ENCODE measurements at places on chromosomes 12 and 14.
A peak's percentile ranks its signal among the peaks of the same experiment; 100 is the strongest.

DNA sequence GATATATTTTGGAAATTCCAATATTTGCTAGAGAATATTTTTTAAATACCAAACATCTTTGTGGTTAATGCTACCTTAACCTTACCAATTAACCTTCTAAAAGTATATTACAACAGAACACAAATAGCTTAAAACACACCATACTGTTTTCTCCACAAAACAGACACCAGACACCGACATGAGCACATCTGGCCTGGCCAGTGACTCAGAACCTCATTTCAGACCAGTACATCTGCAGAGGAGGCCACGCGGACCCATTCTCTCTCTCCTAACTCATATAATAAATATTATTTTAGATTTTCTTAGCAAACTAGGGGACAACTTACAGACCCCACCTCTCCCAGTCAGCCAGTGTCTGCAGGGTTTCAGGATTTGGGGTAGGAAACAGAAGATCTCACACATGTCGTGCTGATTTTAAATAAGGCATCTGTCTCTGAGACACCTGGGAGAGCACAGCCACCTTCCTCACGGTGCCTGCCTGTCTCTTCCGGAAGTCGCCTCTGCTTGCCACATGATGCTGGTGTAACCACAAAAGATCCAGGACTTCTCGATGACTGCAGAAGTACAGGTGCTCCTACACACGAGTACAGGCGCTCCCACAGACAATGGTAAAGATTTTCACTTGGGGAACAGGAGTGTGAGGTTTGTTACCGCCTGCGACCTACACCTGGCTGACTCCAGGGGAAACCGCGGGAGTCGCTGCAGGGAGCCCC, 9.7 kb upstream of the ANKLE2 start:
- DNase-seq = no peak

- DNase-seq = no peak
These were observed 3.0 kb downstream of the GPN3 start for GRCh38 chr12:110465024-110465423.

DNA sequence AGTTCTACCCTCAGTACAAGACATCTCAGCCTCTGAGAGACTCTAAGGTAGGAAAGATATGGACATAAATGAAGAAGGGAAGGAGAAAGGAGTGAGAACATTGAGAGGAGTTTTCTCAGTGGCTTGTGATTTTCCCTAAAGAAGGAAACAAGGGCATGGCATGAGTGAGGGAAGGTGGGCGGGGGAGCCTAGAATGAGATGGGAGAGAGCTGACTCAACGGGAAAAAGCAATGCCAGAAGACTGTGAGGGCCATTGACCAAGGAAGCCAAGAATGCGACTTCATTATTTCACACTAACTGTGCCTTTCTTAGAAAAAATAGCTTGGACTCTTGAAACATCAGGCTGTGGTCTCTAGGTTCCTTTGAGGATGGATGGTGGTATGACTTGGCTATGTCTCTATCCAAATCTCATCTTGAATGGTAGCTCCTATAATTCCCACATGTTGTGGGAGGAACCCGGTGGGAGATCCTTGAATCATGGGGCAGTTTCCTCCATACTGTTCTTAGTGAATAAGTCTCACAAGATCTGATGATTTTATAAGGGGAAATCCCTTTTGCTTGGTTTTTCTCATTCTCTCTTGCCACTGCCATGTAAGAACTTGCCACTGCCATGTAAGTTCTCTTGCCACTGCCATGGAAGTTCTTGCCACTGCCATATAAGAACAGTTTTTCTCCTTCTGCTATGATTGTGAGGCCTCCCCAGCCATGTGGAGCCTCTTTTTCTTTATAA, 279.6 kb downstream of the NUAK1 start:
- DNase-seq = no peak

DNA sequence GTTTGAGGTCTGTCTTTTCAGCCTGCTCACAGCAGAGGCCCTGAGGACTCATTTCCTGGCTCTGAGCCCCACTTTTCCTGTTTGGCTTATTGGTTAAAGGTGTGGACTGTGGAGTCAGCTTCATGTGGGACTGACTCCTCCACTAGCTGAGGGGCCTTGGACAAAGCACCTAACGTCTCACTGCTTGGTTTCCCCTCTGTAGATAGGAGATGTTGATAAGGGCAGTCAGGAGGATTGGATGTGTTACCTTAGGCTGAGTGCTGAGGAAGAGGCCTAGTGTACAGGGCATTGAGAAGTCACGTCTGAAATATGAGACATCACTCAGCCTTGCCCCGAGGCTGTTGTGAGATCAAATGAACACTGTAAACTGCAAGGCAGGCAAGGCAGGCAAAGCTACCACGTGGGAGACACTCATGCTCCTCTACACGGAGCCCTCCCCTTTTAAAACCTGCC, 27.1 kb upstream of the TCL1A start:
- peak; percentile 66 for DNase-seq

DNA sequence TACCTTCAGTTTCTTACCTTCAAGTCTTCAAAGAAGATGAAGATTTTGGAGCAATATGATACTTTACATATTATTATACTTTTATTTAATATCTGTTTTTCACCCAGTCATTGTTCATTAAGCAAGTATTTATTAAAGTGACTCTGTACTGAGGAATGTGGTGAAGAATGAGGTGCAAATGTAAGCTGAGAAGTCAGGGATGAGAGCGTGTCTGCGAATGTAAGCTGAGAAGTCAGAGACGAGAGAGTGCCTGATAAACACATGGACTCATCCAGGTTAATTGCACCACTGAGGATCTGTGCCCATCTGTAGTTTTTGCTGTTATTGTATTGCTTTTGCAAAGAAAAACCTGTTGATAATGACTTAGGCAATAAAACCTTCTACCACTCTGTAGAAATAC, 211.9 kb upstream of the FAR2 start:
- no peak for DNase-seq

DNA sequence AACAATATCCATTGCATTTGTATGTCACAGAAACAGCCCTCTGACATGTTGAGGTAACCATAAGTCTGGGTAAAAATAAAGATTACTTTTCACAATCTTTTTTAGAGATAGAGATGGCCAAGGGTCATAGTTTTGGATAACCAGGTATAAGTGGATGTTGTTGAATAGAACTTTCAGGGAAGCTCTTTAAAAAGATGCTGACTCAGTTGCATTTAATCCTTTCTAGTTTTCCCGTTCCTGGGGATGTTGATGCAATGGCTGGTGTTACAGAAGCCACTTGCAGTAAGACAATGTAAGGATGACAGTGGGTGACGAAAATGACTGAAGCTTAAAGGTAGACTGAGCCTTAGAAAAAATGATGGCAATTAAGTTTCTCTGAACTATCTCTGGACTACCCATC, 1473.7 kb downstream of the AACS start:
- DNase-seq = no peak

Data from kidney (tissue), 22 donors.